CD4-positive, alpha-beta T cell treated with Interleukin-6 at 100 ng/mL for 8 hours (primary cell): ENCODE measurements at places on chromosomes 1 and 21.

DNA sequence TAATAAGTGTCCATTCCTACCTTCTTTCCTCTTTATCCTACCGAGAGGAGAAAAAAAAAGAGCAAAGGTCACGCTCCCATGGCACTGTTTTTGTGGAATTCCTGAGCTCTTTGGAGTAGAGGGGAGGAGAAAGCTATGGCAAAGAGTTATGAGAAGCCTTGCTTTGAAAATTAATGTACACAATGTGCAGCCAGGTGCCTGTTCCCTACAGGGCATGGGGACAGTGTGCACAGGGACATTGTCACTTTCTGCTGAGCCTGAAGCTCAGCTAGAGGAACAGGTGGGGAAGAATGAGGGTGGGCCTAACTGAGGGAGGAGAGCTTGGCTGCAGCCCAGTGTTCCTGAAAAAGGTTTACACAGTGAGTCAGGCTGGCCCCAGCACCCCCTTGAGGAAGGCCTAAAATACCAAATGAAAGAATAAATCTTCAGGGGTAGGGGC, 66.1 kb downstream of the PLXNA2 start:
- no peak for DNase-seq

DNA sequence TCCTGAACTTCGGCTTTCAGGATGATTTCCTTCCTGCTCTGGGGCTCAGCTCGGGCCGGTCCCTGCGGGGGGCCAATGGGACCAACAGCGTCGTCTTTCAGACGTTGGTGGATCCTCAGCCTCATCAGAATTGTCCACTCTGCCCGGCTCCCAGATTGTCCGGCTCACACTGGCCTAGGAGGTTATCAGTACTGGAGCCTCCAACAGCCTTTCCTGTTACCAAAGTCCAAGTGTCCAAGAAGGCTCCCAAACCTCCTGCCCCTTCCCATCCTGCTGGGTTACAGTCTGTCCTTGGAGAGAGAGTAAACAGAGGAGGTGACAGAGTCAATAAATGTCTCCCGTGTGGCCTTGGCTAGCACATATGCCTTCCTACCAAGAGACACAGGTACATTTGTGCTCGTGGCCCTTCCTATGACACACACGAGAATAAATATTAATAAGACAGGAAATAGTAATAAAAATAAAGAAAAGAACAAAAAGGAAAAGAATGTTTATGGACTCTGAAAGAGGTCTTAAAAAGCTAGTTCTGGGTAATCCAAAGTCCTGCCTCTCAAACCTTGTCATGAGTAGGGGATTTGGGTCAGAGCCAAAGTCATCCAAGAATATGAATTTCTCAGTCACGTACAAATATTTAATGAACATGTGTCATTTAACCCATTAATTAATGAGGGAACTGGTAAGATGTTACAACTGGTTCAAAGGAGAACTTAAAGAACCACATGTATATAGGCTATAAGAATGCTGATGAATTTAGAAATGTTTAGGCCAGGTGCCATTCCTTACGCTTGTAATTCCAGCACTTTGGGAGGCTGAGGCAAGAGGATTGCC, 80.8 kb upstream of the SLC2A1 start:
- no peak for DNase-seq

DNA sequence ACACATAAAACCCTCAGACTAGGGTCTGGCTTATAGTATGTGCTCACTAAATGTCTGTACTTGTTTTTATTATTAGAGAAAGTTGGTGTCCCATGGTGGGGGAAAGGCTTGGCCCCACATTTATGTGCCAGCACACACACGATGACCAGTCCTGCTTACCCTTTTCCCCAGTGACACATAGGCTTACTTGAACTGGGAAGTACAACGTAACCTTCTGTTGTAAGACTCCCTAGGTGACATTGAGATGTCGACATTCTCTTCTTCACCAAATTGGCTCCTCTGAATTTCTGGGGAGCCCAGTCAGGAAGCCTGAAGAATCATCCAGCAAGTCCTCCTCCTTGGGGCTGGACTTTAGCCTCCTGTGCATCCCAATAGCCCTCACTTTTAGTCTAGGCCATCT, 1.7 kb upstream of the MECR start:
- no peak for DNase-seq

DNA sequence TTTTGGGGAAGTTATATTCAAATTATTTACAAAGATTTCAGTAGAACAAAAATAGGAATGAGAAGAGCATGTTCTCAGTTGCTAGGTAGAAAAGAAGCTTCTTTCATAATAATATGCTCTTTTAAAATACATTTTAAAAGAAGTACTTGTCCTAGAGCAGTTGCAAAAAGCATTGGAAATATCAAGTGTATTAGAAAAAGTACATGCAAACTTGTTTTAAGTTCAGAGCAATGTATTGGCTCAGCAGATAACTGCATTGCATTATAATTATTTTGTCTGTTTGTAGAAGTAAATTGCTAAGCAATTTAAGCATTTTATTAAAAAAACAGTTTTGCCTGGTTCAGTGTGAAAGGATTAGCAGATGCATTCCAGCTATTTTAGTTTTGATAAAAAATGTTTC, 806.4 kb downstream of the USP25 start:
- DNase-seq: no peak

DNA sequence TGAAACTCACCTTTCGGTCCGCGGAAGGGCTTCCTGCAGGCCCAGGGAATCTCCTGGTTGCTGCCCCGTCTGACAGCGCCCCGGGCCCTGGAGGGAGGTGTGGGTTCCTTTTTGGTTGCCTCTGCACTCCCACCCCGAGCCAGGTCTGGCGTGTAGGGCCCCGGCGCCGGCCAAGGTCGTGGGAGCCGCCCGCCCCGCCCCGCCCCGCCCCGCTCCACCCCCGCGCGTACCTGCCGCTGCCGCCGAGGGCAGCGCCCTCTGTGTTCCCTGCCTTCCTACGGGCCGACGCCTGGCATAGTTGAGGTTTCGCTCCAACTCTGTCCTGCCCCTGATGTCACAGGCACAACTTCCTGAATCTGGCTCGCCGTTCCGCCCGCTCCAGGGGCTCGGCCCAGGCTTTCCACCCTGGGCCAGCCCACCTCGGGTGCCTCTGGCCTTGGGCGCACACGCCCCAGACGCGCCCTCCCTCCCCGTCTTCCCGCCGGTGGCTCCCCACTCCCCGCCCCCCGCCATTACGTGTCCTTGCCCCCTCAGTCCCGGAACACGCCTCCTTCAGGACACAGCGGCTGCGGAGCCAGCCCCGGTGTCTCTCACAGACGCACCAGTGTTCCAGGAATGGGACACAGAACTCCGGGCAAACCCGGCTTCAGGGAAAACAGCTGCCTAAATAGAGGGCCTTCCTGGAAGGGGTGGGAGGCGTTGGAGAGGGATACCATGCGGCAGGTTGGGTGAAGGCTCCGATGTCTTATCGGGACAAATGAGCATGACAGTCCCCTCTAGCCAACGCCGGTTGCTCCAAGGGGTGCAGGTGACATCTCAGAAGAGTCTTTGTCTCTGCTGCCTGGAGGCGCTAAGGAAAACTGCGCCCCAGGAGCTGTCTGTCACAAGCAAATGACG, at the start of gene KIAA0040:
Gene KIAA0040 (minus strand): TSS at position 147 of the 897 bp plus-strand sequence. CDS start 31,763 bp downstream, outside the sequence.
- DNase-seq: peak; percentile 47

DNA sequence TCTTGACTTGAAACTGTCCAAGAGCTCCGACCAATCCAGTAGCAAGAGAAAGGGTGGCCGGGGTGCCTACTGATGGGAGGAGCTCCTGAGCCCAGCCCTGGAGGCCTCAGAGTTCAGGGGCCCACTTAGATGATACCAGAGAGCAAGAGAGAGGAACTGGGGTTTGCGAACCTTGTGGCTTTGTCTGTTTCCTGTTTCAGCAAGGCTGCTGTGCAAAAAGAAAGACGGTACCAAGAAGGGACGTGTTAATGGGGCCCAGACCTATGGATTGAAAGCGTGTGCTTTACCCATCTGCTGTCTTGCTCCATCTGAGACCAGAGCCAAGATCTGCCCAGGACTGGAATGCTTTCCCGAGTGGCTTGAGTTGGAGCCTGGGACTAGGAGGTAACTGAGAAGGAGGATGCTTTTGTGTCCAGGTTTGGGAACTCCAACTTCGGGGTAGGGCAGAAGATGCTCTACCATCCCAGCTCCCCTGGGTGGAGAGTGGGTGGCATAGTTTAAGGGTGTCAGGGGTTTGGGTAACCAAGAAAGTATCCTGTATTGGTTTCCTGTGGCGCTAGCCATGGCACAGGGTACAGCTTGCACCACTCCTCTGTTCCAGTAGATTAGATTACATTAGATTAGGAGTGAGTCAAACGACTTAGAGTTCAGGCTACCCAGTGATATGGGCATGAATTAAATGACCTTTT, at the start of gene TRAF3IP3:
Gene TRAF3IP3 (plus strand): TSS at position 128 of the 689 bp plus-strand sequence. CDS start 3,987 bp downstream, outside the sequence.
- DNase-seq: peak; percentile 87

DNA sequence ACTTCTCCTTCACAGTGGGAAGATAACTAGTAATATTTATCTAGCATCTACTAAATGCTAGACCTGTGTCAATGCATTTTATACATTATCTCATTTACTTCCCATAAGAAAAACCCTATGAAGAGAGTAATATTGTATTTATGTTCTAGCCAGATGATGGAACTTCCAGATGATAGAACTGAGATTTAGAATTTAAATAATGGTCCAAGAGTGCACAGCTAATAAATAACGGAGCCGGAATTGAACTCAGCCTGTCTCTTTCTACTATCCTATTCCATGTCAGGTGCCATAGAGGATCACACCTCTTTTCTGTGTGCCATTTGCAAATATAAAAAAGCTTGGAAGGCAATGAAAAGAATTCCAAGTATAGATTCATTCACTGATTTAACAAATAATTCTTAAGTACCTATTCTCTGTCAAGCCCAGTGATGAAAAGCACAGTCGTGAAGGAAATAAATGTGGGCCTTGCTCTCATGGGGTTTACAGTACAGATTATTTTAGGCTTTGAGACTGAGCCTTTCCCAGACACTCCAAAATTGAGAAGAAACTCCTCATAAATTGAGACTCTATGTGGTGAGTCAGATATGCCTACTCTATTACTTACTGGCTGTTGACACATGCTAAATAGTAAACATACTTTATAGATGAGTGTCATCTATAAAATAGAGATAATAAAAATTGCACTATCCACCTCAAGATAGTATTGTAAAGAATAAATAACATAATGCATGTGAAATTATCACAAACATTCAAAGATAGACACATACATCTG, 378.0 kb upstream of the PRMT6 start:
- no peak for DNase-seq

DNA sequence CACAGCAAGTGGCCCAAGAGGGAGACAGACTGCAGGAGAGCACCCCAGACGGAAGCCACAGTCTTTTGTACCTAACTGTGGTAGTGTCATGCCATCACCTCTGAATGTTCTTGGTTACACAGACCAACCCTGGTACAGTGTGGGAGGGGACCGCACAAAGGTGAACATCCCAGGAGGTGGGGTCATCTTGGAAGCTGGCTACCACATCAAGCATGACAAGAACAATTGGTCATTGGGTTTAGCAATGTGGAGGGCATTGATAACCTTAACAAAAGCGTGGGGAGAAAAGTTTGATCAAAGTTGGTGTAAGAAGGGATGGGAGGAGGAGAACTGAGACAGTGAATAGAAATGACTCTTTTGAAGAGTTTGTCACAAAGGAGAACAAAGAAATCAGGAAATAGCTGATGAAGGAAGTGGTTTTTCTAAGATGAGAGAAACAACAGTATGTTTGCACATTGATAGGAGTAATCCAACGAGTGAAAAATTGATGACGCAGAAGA, 87.1 kb upstream of the CACNA1E start:
- peak; percentile 68 for DNase-seq

DNA sequence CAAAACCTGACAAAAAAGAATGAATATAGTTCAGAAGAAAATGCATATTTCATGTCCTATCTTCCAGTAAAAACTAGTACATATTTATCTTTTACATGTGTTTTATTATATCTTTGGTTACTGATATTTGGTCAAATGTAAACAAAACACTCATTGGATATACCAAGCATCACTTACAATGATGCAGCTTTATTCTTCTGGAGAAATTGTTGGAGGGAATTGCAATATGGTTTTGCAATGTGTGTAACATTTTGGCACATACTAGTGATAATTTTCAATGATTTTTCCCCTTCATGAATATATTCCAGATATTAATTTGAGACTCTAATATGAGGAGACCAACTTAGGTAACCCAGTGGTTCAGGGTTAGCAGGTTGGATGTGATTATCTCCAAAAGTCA, 146.1 kb downstream of the ZC3H11B start:
- DNase-seq: no peak

DNA sequence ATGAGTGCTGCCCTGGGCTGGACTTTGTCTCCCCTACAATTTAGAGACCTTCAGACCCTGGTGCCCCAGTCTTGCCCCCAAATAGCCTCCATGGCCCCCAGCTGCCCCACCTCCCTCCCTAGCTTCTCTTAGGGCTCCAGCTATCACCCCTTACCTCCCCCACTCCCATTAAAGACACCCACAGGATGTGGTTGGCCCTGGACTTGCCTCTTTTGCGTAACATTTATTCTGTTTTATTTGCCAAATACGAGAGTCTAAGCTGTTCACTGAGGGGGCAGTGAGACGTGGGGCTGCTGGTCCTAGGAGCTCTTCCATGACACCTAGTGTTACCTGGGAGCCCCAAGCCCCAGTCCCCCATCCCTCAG, 4.5 kb downstream of the ZC3H12A start:
- peak; percentile 59 for DNase-seq

GRCh38 chr1:51328926-51329325, 1.4 kb downstream of the TTC39A start:
- no peak for DNase-seq

DNA sequence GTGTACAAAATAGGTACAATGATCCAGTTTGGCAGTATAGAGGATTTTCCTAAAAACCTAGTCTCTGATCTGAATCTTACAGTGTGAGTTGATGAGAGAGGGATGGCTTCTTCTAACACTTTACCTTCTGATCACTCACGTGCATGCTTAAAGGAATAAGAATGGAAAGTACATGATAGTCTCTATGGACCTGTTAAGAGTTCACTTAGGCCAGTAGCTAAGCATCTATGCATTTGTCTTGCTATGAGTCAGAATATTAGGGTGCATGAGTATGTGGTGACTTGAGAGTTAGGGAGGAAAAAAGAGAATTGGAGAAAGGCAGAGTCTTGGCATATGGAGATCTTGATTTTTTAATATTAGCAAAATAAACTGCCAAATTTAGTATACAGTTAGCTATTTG, 206.3 kb downstream of the COL11A1 start:
- DNase-seq: no peak

DNA sequence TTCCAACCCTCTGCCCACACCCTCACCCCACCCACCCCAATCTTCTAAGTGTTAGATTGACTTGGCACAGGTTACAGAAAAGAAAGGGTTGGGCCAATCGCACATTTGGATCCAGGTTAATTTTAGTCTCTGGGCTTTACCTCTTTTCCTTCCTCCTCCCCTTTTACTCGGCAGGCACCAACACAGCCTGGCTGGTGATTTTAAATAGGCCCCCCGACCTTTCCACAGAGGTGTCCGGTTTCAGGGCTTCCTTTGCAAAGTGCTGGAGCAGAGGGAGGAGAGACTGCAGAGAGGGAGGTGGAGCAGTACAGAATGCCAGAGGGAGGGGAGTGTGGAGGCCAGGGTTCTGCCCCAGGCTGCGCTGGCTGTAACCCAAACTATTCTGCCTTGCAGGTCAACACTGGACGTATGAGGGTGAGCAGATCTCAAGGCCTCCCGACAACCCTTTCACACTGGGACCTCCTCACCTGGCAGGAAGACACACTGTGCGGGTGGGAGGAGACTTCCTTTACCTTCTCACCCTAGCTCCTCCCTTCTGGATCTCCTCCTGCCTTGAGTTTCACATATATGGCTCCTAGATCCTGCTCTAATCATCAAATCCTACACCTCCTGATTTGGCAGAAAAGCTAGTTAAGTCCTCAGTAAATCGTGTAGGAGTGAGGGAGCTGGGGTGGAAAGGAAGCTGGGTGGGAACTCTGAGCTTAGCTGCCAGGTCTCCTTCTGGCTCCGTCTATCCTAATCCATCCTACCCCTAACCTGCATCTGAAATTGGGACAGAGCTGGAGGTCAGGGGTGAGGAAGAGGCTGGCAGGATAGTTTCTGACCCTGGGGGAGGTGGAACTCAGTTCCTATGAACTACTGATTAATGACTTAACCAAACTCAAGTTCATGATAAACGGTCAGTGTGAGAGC, 2.4 kb downstream of the CA14 start:
- no peak for DNase-seq
